ENCODE measurements at places on chromosomes 7 and 10. TPM values are rescaled to one million over a fixed set of nuclear protein-coding genes. Genes with fewer than 3 reads are reported as not detected.

C10orf90 gene
- 0.15 TPM for total RNA-seq

RAMP3 gene
- total RNA-seq = not detected

SYCE1 gene
- not detected for total RNA-seq

TMEM229A gene
- not detected for total RNA-seq

TRUB1 gene
- total RNA-seq = 16.8 TPM

DPYSL4 gene
- total RNA-seq = 5.9 TPM

DPCD gene
- 53.5 TPM for total RNA-seq

PDE6C gene
- not detected for total RNA-seq

RADIL gene
- total RNA-seq = 2.2 TPM

INSYN2A gene
- total RNA-seq = 0.50 TPM

MYL10 gene
- total RNA-seq = not detected

PON1 gene
- total RNA-seq = not detected

TDRD1 gene
- not detected for total RNA-seq

TUBAL3 gene
- not detected for total RNA-seq

Data from bronchus fibroblast of lung (primary cell).